ENCODE measurements at places on chromosomes 4 and X. TPM values are rescaled to one million over a fixed set of nuclear protein-coding genes. Genes with fewer than 3 reads are reported as not detected.
A peak's percentile ranks its signal among the peaks of the same experiment; 100 is the strongest.

The F8 gene
- total RNA-seq = 2.8 TPM

The SLC9A7 gene
- 1.3 TPM for total RNA-seq

The HSD17B13 gene
- 0.36 TPM for total RNA-seq

The BLOC1S4 gene
- total RNA-seq = 11.8 TPM

GRCh38 chrX:100768679-100769338 lies 36.9 kb upstream of the SYTL4 start:
- peak; percentile 82 for DNase-seq

DNA sequence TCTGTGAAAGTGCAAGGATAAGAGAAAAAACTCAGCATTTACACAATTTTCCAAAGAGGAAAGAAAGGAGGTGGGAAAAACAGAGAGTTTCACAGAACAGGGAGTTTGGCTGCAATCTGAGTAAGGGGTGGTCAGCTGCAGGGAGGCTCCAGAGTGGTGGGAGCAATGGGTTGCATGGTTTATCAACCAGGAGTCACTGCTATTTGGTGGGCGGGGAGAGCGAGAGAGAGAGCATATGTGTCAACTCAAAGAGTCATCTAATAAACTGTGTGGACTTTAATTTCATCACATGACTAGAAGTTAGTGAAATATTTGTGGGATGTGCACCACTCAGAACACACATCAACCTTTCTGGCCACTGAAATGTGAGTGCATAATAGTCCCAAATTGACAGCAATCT lies 94.6 kb downstream of the FAM13A start:
- DNase-seq = no peak

- no peak for DNase-seq
Observed at GRCh38 chrX:10709276-10709675, 88.9 kb upstream of the MID1 start.

- DNase-seq = no peak
Observed at GRCh38 chrX:38515291-38515690, 46.1 kb upstream of the TSPAN7 start.

- no peak for DNase-seq
Observed at GRCh38 chrX:136623396-136623795, 24.6 kb upstream of the CD40LG start.

- DNase-seq = no peak
Observed at GRCh38 chr4:147980586-147980985, 248.7 kb downstream of the ARHGAP10 start.

DNA sequence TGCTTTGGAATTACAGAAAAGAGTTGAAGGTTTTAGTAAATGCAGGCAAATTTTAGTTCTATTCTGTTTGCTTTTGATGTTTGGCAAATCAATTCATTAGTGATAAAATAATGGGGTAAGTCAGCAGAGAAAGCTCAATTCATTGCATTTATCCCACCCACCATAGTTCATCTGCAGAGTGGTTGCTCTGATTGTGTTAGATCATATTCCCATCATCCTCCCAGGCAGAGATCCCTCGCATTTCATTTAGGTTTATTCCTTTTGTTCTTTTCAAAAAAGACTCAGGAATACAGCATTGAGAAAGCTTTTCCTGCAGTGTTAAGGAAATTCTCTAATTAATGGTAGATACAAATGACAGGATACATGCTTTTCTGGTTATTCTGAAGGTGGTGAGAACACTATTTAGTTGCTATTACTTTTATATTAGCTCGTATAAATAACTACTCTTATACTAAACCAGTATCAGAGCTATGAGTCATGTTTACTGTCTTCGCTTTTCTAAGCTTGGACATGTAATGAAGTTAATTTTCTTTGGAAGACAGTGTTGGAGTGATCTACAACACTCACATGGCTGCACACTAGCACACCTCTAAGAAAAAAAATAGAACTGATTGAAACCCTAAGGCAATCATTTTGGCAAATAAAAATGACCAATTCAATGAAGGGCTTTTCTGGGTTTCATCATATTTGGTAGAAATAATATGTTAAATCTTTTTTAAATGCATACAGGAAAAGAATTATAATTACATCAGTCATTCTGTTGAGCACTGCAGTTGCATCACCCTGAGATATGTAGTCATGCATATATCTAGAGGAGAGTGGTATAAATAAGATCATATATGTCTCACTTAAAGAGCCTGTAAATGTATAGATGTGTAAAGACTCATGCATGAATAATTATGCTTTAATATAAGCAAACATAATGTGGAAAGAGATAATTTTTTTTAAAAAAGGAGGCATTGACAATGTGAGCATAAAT lies 351.6 kb downstream of the PCDH7 start:
- no peak for DNase-seq
